ENCODE measurements at places on chromosomes 3 and 15. TPM values are rescaled to one million over a fixed set of nuclear protein-coding genes. Genes with fewer than 3 reads are reported as not detected.
A peak's percentile ranks its signal among the peaks of the same experiment; 100 is the strongest.

GRCh38 chr3:32501783-32502117 is 902 bp downstream of the CMTM6 start:
- no peak for ATAC-seq

- ATAC-seq, result peak; percentile 2
Measured at GRCh38 chr15:70096215-70097062, 1.3 kb downstream of the TLE3 start.

DNA sequence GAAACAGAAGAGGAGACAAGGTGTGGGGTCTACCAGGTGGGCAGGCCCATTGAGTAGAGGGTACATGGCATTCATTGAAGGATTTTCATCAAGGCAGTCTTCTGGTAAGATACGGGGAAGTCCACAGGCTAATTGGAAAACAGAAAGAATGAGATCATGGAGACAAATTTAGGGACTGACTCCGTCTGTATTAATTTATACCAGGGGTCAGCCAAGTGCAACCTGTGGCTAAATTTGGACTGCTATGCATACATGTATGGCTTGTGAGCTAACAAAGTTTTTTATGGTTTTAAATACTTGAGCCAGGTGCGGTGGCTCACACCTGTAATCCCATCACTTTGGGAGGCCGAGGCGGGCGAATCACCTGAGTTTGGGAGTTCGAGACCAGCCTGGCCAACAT is 21.1 kb upstream of the SNRPN start:
- no peak for ATAC-seq

Gene STRIT1
- total RNA-seq, result not detected

DNA sequence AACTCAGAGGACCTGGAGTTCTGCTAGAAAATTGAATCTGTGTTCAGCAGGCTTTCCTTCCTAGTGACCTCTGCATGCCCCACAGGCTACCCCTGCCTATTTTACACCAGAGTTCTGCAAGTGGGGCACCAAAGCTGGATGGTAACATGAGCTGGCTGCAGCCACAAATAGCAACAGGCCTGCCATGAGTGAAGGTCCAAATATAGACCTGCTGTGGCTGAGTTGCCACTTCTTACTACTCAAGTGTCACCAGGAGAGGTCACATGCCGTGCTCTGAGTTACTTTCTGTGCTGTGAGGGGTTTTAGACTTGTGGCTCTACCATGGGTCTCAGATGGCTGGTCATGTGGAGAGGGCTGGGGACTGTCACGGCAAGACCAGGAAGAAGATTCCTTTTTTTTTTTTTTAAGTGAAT is at the start of gene FSD2:
FSD2 (minus strand) TSS at position 76 of the 413 bp plus-strand sequence. CDS start 18,679 bp downstream, outside the sequence.
- no peak for ATAC-seq

GRCh38 chr15:59437142-59437816 is 707 bp upstream of the FAM81A start:
- ATAC-seq, result no peak

DNA sequence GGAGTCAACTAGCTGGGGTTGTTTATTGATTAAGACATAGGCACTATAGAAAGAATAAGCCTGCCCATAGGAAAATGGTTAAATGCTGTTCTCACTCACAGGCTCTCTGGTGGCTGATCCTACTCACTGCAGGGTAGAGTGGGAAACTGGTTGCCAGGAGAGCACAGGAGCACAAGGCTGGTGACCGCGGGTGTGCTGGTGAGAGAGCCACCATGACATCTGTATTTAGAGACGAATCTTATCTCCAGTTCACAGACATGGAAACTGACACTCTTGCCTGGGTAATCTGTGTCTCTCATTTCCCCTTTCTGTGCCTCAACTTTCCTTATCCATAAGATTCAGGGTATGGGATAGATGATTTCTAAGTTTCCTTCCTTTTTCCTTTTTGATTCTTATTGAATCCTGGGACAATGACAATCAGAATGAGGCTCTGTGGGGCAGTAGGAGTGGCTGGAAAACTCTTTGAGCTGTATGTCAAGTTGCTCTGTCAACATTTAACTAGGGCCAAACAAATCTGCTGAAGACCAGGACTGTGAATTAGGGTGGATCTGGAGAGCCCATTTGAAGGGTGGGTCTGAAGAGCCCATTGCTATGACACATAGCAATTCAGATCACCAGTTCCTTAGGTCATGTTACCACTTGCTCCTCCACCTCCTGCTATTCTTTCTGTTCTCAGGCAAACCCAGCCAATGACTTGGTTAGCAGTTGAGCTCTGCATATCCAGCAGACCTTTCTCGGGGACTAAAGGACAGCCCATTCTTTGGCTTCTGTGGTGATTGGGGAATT is 286.1 kb upstream of the TBL1XR1 start:
- ATAC-seq, result no peak

GRCh38 chr3:52299879-52300611 is 12.4 kb downstream of the GLYCTK start:
- peak; percentile 24 for ATAC-seq

GRCh38 chr15:74802862-74803447 is 9.7 kb upstream of the LMAN1L start:
- ATAC-seq, result no peak

DNA sequence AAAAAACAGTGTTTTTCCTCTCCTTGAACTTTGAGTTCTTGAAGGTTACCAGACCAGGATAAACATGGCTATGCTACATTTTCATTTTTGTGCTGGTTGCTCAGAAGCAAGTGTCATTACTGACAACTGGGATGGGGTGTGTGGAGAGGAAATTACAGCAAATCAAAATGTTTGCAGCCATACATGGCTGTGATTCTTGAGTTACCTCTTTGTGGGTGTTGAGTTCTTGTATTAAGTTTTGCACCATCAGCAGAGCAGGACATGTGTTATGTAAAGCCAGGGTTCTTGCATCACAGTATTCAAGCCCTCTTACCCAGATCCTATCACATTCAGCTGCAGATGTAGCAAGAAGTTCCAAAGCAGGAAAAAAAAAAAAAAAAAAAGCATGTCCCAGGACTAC is 53.9 kb upstream of the ATOSA start:
- no peak for ATAC-seq

DNA sequence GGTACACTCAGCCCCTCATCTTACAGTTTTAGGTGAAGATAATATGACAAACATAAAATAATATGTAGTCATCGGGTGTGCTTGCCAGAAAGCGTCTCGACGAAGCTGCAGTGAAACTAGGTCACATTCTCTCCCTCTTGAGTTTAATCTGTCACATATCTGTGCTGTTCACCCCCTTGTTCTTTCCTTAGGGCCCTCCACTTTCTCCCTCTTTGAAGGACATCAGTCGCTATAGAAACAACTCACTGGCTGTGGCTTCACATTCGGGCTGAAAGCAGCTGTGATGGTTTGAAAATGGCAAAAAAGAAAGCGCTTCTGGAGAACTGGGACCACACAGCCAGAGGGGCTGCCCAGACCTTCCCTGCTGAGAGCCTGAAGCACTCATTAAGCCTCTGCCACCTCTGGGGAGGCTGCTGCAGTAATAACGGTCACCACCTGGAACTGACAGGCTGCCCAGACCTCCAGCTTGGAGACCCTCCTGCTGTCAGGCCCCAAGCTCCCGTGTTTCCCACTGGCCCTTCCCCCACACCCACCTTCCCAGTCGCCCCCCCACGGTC is 50.3 kb downstream of the ABTB1 start:
- no peak for ATAC-seq

Gene SIDT1
- 20.8 TPM for total RNA-seq

- ATAC-seq, result no peak
Measured at GRCh38 chr15:73956743-73957135, 30.5 kb downstream of the LOXL1 start.

Gene SHC4
- 1.0 TPM for total RNA-seq

DNA sequence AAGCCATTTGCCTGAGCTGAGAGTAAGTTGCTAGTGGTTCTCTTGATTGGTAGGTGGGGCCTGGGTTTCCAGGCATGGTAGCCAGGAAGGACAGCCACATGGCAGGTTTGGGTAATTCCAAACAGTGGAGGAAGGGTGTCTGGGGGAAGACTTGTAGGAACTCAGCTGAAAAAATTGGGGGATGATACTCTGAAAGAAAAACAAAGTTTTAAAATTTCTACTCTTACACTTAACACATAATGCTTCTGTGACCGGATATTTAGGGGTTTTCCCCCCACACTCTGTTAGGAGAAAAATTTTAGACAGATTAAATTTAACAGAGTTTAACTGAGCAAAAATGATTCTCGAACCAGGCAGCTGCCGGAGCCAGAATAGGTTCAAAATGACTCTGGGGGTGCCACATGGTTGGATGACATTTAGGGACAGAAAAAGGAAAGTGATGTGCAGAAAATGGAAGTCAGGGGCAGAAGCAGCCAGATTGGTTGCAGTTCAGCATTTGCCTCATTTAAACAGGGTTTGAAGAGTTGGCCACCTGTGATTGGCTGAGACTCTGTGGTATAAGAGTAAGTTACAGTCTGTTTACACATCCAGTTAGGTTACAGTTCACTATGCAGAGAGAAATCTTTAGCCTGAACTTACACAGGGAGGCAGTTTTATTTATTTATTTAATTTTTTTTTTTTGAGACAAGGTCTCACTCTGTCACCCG is 8.1 kb downstream of the B2M start:
- ATAC-seq, result peak; percentile 79

DNA sequence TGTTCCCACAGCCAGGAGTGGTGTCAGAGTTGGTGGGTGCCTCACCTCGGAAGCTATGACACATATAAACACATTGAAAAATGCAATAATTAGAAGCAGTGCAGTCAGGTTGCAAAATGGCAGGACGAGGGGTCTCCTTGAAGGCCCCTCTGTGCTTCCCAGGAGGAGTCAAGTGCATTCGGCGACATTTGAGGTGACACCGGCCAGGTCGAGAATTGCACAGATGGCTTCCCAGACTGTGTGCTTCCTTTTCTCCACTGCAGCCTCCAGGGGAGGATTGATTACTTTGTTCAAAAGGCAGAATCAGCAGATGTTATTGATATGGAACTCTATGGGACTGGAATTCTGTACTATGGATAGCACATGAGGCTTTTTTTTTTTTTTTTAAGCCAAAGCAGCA is 163.2 kb downstream of the MINAR1 start:
- ATAC-seq, result no peak

- no peak for ATAC-seq
Measured at GRCh38 chr3:183878071-183878470, 6.6 kb downstream of the PARL start.

Gene TRPM1
- not detected for total RNA-seq
